T-helper 1 cell treated with Interleukin-12 subunit alpha and Interleukin-12 subunit beta and Interleukin-4 antibody, amounts not matched to agents 30 ng/mL and 1 ng/mL, for 36 hours (primary cell): ENCODE measurements at places on chromosomes 2 and 18. TPM values are rescaled to one million over a fixed set of nuclear protein-coding genes. Genes with fewer than 3 reads are reported as not detected.

Gene ABCB11
- total RNA-seq: 0.05 TPM in 1 of 2 replicates, not detected in the other

Gene COLEC11
- total RNA-seq: not detected in 2 replicates

Gene CRYGB
- total RNA-seq: not detected in 2 replicates

Gene EXOC6B
- total RNA-seq: 12.9 and 15.2 TPM in 2 replicates

Gene SH3BP4
- total RNA-seq: 0.07 and 0.12 TPM in 2 replicates
